CD4-positive, CD25-positive, alpha-beta regulatory T cell (primary cell): ENCODE measurements at places on chromosomes 13 and 19. TPM values are rescaled to one million over a fixed set of nuclear protein-coding genes. Genes with fewer than 3 reads are reported as not detected.

Gene STOML3
- not detected for total RNA-seq

Gene NCR1
- total RNA-seq: not detected

Gene ZNF560
- total RNA-seq: not detected

Gene RAB20
- total RNA-seq: not detected

Gene MAB21L1
- total RNA-seq: not detected

Gene ZNF112
- total RNA-seq: not detected

Gene MAP2K7
- 93.4 TPM for total RNA-seq

Gene SBK3
- not detected for total RNA-seq

Gene MAMSTR
- 1.1 TPM for total RNA-seq
